ENCODE measurements at places on chromosomes 5 and 9.
A peak's percentile ranks its signal among the peaks of the same experiment; 100 is the strongest.

DNA sequence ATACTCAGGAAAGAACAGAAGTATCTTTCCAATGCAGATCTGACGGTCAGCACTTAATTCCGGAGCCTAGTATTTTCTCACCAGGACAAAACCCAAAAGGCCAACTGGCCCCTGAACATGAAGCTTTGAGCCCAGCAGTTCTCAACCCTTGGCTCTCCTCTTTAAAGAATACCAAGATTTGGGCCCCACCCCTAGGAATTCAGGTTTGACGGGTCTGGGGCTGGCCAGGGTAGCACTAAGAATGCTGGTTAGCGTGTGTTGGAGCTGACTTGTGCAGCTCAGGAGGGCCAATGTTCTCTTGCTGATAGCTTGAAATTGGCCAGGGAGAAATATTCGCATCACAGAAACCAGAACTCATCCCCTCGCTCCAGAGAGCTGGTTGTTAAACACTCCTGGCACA, 88.3 kb upstream of the PTCH1 start:
- DNase-seq = no peak

GRCh38 chr9:84301851-84302250, 38.7 kb downstream of the SLC28A3 start:
- no peak for DNase-seq

GRCh38 chr5:167029488-167029887, 1262.0 kb upstream of the WWC1 start:
- DNase-seq = no peak

DNA sequence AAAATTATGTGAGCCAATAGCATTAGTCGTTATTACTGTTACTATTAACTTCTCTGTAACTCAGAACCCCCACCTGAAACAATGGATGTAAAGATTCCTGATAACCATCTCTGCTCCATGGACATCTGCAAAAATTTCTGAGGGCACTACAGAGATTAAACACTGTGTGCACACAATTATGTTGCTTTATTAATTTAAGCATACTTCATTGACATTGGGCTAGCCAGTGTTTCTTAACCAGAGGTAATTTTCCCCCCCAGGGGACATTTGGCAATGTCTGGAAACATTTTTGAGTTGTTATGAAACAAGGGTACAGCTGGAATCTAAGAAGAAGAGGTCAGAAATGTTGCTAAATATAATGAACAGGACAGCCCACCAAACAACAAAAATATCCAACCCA, 19.3 kb downstream of the SLIT3 start:
- DNase-seq = no peak

DNA sequence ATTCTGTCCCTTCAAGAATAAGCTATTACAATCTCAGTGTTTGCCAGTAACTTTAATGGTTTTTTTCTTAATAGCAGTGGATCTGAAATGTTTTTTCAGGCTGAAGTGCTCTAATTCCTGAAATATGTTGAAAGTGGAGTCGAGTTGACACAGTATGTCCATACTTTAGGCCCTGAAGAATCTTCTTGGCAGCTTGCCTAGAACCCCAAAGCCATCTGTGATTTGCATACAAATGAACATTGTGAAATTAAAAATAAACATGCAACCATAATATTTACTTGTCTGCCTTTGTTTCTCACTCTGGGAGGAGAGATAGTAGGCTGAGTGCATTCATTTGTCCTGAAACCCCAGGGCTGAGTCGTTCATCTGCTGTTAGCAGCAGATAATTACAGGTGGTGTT, 152.7 kb downstream of the ADCY2 start:
- no peak for DNase-seq

- no peak for DNase-seq
Observed at GRCh38 chr9:69454321-69454720, 129.3 kb downstream of the ENTREP1 start.

DNA sequence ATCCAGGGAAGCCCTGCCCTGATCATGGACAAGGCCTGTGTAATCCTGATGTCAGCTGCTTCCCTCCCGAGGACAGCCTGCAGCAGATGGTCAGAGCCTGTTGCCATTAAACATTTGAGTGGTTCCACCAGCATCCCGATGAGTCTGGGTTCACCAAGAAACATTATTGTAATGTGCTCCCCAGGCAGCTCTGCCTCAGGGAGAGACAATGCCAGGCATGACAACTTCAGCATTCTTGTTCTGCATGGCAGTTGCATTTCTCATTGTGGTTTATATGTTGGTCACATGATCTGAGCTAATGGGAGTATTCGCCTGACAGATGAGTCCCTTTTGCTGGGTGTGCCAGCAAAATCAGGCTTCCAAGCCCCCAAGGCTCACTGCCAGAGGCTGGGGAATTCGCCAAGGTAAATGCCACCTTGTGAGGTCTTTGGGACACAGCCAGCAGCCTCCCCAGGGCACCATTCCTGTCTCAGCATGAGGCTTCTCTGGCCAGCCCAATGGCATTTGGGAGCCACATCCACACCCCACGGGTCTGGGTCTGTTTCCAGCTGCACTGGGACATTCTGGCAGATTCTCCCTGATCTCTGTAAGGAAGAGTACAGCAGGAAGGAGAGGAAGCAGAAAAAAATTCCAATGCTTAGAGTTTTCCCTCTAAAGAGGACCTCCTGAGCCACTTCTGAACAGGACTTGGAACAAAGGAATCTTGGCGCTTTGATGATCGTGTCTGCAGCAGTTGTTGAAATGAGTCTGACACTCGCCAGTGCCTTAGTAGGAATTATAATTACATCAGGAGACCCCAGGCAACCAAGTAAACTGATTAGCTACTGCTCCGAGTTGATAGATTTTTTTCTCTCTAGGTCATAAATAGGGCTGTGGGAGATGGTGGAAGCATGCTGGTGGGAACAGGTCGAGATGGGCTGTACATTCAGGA, 18.7 kb downstream of the KCNIP1 start:
- no peak for DNase-seq

- DNase-seq = no peak
Observed at GRCh38 chr5:129963359-129963758, 59.1 kb downstream of the CHSY3 start.

DNA sequence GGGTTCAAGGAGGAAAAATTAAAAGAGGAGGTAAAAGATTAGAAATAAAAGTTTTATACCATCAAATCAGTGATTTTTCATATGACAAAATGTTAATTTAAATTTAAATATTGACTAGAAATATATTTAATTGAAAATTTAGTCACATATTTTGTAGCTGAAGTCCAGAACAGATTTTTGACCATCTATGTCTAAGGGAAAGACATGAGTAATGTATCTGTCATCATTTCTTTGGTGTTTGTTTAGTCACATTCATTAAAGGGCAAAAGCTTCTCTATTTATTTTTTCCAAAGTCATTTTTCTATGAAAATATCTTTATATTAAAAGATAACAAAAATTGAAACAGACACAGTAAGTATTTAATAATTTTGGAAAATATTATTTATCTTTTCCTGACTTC, 252.0 kb upstream of the ISL1 start:
- no peak for DNase-seq

GRCh38 chr5:96226941-96227552, 206.0 kb downstream of the PCSK1 start:
- DNase-seq = no peak

DNA sequence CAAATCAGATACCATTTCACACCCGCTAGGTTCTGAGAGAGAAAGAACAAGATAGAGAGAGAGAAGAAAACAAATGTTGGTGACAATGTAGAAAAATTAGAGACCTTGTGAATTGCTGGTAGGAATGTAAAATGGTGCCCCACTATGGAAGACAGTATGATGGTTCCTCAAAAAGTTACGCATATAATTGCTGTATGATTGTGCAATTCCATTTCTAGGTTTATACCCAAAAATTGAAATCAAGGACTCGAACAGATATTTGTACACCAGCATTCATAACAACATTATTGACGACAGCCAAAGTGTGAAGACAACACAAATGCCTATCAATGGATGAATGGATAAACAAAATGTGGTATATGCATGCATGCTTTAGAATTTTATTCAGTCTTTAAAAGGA, 74.5 kb upstream of the MAP3K1 start:
- no peak for DNase-seq

DNA sequence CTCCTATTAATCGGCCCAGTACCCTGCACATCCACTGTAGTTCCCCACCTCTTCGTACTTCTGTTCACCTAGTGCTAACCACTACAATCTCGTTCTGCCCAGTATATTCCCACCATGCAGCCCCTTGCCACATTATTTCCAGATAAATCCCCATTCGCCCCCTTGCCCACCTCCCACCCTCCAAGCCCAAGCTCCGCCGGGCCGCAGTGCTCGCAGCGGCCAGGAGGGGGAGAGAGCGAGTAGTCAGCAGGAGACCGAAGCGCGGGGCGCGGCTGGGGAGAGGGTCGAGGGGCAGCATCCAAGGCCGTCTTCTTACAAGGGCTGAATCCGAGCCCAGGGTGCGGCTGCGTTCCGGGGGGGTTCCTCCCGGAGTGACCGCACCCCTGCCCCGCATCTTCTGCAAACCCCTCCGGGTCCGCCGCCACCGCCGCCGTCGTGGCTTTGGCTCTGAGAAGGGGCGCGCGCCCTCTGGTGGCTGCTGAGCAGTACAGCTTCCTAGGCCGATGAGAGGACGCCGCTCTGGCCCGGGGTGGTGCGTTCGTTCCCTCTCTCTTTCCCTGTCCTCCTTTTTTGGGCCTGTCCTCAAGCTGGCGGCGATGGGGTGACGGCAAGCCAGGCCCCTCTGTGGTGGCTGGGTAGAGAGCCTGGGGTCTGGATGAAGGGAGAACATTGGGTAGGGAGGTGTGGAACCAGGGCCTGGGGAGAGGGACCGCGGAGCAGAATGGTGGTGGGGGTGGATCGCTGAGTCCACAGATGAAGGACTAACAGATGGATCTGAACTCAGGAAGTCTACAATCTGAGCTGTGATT, 30.0 kb upstream of the PSD2 start:
- DNase-seq = no peak

- DNase-seq = peak; percentile 72
Observed at GRCh38 chr9:123268465-123269259, at the start of gene STRBP. STRBP (minus strand) TSS chr9:123268586; CDS start chr9:123184134, 84,452 bp downstream.

DNA sequence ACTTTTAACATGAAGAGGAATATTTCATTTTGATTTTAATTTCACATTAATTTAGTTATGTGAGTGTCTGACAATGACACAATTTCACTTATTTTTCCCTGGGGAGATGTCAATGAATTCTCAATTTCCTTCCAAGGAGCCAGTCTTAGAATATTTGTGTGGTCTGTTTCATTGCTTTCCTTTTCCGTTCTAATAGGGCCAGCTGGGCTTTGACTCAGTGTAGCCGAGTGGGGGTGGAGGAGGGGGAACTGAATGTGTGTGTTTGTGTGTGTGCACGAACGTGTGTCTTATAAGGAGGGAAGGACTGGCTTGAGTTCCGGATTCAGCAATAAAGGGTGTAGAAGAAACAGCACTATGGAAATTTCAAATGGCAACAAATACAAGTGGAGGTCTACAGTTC, 100.0 kb downstream of the BASP1 start:
- DNase-seq = no peak

GRCh38 chr5:42108468-42108867, 183.4 kb downstream of the FBXO4 start:
- DNase-seq = no peak

DNA sequence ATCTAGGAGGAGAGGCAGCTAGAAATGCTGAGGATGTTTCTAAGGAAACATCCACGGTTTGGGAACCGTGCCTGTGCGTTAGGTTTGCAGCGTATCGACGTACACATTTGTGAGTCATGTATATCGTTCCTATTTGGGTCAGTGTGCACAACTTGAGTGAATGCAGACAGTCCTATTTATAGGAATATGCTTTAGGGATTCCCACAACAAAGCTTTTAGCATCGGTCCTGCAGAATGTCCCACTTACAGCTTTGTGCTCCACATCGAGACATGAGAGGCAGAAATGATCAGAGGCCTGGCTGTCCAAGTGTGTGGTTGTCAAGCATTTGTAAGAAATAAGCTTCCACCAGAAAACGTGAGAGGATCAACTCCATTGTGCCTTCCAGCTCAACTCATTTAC, 1282.7 kb upstream of the WWC1 start:
- no peak for DNase-seq

DNA sequence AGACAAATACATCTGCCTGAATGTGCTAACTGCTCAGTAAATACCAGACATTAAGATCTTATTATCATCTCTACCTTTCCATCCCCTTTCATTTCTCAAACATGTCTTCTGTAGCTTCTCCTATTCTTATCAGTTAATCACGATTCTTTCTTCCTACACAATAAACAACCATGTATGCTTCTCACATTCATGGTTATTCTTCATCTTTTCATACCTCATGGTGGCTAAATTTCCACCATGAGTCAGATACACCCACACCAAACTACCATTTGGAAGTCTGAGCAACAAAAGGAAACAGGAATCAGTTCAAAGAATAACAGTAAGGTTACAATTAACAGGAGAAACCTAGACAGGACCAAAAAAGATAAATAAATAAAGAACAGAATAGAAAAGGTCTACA, 7.7 kb downstream of the ZNF622 start:
- DNase-seq = no peak

- no peak for DNase-seq
Observed at GRCh38 chr5:4023091-4023752, 427.6 kb downstream of the IRX1 start.

DNA sequence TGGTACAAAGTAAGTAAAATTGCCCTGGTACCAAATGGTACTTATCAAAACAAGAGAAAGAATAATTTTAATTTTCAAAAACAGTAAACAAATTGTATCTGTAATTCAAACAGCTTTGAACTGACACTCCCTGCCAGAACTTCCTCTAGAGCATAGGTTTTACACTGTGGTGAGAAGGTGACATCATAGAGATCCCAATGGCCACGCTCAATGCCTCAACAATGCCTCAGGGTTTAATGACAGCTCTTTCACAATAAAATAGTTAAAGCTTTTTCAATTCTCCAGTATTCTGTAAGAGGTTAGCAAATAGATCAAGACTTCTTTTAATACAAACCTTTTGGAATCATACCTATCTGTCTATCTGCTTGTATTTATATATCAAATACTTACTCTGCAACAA, 437.1 kb downstream of the PRR16 start:
- no peak for DNase-seq

DNA sequence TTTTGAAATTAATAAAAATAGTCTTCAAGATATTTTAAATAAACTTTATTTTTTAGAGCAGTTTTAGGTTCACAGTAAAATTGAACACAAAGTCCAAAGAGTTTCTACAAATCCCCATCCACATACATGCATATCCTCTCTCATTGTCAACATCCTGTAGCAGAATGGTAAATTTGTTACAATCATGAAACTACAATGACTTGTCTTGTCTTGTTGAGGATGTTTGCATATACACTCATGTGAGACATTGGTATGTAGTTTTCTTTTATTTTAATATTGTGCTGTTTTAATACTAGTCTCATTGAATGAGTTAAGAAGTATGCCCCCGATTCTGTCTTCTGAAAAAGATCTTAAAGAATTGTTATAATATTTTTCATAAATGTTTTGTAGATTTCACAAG, 447.0 kb upstream of the EDIL3 start:
- no peak for DNase-seq

DNA sequence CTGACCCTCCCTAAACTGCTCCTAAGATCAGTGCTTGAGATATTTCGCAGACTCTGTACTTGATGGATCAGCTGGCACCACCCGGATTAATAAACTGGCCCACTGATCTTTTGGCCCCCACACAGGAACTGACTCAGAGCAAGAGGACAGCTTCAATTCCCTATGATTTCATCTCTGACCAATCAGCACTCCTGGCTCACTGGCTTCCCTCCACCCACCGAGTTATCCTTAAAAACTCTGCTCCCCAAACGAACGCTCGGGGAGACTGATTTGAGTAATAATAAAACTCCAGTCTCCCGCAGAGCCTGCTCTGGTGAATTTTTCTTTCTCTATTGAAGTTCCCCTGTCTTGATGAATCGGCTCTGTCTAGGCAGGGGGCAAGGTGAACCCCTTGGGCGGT, 36.5 kb upstream of the CD180 start:
- DNase-seq = no peak

Measured in activated CD8-positive, alpha-beta memory T cell treated with anti-CD3 and anti-CD28 coated beads for 1 hour (primary cell).